ENCODE measurements at places on chromosomes 7 and 10.

DNA sequence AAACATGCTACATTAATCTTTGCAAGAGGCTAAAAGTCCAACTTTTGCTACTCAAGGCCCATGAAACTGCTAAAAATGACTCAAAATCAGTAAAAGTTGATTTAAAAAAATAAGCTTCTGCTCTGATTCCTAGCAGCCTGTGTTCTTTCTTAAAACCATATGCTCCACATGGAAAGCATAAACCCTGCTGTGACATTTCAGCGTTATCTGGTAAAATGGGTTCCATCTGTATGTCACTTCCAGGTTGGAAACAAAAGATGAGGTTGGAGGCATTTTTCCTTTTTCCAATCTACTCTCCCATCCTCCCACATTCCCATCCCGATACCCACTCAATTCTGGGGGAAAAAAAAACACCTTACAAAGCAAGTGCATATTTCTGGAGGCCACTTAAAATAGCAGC, 439.5 kb downstream of the NEBL start:
- no peak for DNase-seq

GRCh38 chr10:104429846-104430245, 76.2 kb downstream of the CFAP58 start:
- DNase-seq: no peak

GRCh38 chr10:60816628-60817397, 38.5 kb downstream of the CDK1 start:
- DNase-seq: peak; percentile 50

DNA sequence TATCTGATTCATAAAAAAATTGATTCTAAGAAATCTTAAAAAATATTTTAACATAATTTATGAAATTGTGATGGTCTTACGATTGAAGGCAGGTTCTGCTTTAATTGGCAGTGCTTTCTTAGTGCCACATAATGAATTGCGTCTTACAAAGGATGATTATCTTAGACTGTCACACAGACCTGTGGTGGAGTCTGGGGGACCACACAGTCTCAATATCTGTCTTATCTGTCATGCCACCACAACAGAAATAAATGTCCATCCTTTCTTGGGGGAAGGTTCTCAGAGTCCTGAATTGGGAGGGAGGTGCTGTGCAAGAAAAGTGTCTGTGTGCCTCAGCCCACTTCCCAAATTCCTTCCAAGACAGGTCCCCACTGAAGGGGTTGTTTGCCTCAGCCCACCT, 34.0 kb downstream of the ZDHHC6 start:
- no peak for DNase-seq

- DNase-seq: no peak
These were observed 290.7 kb upstream of the KIAA1217 start for GRCh38 chr10:23918090-23918723.

DNA sequence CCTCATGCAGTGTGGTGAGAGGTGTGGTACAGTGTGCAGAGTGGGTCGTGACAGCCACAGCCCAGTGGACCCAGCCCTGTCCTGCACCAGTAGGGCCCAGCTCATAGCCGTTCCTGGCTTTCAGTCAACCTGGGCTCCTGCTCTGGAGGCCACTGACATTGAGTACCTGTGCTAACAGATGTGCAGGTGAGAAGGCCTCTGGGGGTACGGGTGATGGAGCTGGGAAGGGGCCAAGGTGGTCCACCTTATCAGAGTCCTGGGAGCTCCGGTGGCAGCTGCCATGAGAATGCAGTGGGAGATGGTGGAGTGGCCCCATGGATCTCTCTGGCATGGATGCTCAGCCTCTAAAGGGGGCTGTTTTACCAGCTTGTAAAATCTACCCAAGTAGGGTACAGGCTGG, 6.1 kb upstream of the TBRG4 start:
- DNase-seq: no peak

All from NCI-H1930 (cell line).